Effector CD8-positive, alpha-beta T cell (primary cell): ENCODE measurements at places on chromosomes 6 and 20.

- no peak for DNase-seq
Observed at GRCh38 chr6:169890049-169890448, 138.6 kb downstream of the ERMARD start.

DNA sequence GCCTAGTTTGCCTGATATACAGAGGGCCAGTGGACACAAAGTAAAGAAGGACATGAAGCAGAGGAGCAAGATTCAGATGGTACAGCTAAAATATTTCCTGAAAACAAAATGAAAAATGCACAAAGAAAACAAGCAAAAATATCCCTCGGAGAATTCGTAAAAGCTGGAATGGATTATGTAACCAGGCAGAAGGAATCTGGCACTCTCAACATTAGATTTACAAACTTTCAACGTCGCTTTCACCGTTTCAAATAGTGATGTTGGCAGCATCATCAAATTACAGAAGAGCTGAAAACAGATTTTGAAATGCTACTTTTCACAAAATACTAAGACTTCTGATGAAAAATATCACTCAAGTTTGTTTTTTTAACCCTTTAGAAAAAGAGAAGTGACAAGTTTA is 11.7 kb downstream of the SMLR1 start:
- DNase-seq: no peak

DNA sequence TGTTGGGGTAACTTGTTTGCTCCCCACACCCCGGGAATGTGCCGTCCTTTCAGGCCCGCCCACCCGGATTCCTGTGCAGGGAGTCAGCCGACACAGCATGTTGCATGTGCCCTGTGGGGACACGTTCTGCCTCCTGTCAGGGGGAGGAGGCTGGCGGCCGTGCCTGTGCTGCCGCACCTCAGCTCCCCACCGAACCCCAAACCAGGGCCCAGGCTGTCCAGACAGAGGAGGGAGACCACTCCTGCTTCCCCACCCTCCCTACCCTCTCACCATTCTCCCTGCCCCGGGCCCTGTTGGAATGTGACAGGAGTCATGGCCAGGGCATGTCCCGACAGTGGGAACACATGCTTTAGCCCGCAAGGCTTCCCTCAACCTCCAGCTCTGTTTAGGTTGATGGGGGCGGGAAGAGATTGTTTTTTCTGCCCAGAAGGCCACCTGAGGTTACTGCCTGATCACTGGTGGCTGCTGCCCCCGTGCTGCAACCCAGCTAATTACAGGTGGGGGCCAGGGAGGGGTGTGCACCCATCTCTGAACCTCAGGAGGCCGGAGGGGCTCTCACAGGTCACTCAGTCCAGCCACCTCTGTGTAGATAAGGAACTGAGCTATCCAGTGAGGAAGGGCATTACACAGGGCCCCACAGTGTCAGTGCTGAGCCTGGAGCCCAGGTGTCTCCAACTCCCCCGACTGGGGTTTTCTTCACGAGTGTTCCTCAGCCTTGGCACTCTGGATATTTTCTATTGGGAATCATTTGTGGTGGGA is 13.6 kb downstream of the LRRC73 start:
- DNase-seq: no peak

DNA sequence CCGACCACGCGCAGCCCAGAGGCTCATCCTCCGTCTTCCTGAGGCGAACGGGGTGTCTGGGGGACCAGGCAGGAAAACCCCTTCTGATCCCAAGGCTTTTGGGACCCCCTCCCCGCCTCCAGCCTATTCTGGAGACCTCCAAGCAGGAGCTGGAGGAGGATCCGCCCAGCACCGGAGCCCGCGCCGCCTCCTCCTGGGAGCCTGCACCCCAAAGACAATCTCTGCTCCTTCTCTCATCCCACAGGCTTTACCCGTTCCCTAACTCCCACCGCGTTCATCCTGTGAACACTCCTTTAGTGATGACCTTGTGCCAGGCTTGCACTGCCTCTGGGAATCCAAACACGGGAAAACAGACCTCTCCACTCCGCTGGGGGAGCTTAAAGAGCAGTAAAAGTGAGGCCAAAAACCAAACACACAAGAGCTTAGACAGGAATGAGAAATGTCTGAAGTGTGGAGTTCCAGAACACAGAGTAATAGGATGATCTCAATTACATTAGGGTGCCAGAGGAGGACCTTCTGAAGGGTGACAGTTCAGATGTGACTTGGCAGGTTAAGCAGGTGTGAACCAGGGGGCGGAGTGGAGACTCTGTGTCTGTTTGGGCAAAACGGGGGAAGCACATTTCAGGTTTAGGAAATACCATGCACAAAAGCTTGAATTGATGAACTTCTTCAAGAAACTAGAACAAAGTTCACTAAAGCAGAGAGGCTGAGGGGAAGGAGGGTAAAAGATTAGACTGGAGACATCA is 7.6 kb downstream of the HLA-DRB5 start:
- no peak for DNase-seq

DNA sequence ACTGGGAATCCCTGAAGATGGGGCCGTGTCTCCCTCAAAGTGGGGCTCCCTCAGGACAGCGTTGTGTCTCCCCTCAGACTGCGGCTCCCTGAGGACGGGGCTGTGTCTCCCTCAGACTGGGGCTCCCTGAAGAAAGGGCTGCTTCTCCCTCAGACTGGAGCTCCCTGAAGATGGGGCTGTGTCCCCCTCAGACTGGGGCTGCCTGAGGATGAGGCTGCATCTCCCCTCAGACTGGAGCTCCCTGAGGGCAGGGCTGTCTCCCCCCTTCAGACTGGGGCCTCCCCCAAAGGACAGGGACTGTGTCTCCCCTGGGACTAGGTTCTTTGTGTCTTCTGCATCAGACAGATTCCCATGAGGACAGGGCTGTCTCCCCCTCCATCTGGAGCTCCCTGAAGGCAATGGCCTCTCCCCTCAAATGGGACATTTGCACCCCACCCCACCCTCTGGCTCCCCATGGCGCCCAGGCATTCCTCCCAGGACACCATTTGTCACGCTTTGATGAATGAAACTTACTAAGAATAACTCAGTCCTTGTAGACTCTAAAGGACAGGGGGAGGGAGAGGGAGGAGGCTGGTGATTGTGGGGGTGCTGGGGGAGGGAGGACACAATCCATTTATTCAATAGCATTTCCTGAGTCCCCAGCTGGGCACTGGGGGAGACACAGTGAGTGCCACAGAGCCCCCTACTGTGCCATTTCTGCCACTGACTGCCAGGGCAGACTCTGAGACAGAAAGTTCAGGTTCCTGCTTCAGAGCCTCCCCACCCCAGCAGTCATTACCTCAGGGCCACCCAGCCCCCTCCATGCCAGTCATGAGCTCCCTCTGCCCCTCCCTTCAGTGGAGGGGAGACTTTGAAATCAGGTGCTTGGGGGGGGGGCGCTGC is 122.4 kb downstream of the MRPL14 start:
- DNase-seq: no peak

DNA sequence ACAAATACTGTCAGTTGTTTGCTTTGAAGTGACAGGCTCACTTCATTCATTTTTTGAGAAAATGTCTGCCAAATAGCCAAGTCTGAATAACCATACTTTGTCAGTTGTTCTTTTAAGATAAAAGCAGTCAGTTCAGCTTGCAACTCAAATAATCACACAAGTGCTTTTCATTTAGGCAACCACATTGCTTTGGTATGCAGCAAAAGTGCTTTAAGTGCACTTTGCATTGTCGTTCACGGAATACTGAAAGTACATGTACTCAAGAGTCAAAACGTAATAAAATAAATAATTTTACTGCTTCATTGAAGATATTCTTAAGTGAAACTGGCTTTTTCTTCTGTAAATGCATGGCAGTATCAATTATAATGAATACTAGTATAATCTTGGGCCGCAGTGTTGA is 107.2 kb downstream of the MMS22L start:
- no peak for DNase-seq
